GM19239 (cell line): ENCODE measurements at places on chromosomes 3 and 15.

- no peak for DNase-seq
Observed at GRCh38 chr15:46278062-46278461, 643.2 kb downstream of the SQOR start.

GRCh38 chr3:194637541-194638400 lies 4.6 kb upstream of the TMEM44 start:
- DNase-seq: no peak

DNA sequence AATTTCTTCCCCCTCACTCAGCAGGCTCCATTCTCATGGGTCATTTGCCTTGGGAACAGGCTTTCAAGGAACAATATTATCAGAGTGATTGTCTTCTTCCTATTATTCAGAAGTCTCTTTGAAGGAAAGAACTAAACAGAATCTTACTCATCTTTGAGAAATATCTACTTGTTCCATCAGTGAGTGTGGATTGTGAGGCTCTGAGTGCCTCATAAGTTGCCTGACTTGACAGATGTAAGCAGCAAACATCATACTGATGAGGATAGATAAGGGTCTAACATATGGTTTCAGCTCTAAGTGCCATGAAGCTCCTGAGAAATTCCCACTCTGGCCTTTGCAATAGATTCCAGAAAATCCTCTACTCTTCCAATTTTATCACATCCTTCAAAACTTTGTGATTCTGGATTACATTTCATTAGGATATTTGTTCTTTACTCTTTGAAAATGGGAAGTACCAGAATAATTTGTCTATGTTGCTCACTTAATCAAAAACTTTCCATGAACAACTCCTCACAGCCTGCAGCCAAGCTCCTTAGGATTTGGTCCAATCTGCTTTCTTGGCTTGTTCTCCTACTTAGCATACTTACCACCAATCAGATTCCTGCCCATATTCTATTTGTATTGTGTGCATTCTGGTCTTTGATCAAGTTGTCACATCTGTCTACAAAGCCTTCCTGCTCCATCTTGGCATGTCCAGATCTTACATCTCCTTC lies 120.1 kb downstream of the RPL22L1 start:
- no peak for DNase-seq

DNA sequence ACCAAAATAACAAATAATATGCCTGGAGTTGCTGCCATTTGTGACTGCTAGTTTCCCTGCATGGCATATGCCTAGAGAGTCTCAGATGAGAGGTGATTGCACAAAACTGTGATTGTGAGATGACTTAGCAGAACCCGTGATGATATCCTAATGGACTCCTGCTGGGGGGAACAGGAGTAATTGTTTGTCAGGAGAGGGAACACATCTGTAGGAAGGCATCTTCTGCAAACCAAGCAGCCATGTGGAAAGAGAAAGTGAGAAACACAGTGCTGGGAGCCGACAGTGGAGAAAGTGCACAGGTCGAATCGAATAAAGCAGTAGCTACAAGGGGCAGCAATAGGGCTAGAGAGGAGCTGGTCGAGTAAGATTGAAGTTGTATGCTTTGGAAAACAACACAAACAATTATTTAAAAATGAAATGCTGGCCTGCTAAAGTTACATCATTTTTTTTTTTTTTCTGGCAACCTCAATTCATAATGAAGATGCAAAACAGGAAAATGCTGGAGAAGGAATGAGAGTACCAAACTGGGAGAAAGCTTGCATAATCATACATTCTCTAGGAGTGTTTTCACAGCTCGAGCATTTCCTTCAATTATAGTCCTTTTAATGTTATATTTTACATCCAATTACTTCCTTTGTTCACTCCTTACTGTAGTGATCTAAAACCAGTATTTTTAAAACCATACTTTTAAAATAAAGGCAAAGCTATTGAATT lies 494.2 kb upstream of the AGTR1 start:
- no peak for DNase-seq
